Gastrocnemius medialis (tissue), 4 donors: ENCODE measurements at places on chromosomes 7 and 10.

GRCh38 chr10:132774902-132775863 is 10.8 kb downstream of the NKX6-2 start:
- no peak for DNase-seq

DNA sequence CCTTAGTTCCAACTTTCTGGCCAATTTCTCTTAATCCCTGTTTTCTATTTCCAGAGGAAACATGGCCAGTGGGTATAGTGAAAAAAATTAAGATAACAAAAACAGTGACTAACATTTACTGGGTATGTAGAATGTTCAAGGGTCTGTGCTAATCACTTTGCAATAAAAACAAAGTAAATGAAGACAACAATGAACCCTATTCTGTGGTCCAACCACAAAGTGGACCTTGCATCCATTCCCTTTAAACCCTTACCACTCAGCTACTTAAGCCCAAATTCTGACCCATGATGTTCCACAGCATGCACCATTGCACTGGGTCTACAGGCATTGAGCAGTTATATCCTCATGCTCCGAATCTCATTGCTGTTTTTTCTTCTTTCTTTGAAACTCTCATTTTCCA is 179.9 kb upstream of the PRKCQ start:
- no peak for DNase-seq

DNA sequence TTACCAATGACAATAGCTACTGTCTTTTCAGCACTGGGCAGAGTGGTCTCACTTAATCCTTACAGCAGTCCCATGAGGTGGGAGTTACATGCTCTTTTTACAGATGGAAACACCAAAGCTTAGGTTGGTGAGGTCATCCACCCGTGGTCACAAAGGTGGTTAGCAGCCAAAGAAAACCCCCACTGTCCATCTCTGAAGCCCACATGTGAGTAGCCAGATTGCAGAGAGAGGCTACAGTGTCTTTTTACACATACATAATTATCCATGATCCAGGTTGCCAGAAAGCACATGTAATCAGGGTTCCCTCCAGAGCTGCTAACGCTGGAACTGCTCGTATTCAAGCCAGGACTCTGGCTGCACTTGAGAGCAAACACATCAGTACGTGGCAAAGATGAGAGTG is 24.6 kb upstream of the ANKRD2 start:
- DNase-seq: no peak

DNA sequence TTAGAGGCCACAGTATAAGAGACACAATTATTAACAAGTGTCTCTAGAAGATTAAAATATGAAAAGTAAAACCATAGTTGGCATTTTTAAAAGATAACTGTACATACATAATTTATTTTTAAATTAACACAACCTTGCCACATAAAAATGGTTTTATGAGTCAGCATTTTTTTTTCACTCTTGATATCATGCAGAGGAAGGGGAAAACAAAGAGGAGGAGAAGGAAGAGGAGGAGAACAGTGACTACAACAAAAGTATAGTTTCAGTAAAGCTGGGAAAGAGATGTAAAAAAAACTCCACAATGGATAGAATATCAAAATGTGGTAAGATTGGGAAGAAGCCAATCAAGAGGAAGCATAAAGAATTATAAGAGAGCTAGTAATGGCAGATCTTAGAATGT is 34.0 kb downstream of the CH25H start:
- DNase-seq: no peak

DNA sequence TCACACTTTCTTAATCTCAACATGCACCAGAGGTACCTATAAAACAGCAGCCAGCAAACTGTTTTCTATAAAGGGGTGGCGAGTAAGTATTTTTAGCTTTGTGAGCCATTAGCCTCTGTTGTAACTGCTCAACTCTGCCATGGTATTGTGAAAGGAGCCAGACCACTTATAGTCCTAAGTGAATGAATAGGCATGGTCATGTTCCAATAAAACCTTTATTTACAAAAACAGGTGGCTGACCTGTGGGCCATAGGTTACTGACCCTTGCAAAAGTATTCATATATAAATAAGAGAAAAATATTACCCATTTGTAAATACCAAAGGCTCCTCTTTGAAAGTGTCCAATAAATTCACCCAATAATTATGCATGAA is 50.3 kb downstream of the ICA1 start:
- peak; percentile 18 for DNase-seq

DNA sequence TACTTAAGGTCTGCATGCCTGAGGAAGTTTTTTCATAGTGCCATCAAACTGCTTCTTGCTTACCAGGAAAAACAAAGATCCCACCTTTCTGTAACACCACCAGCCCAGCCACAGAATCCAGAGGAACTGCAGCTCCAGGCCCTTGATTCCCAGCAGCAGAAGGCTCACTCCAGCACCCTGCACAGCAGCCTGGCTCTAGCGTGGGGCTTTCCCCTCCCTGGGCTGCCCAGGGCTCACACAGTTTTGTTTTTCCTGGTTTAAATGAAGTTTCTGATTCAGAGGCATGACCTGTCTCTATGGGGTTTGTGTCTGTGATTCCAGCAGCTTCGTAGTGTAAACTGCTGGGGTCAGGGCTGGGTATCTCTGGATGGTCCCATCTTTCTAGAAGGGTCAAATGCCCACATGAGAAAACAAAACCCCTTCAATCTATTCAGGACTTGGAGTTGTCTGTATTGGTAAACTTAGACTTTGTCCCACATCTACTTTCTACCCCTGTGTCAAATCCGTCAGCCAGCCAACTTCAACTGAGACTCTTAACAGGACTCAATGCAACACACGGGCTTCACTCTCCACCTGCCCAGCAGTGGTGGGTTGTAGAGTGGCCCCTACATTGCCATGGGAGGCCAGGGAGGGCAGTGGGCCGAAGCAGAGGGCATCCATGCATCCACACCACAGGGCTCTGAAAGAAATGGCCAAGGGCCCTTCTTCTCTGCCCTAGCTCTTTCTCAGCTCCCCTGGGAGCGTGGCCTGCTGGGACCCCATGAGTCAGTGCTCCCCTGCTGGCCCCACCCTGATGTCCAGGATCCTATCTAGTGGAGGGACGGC is 73.6 kb downstream of the ATXN7L1 start:
- DNase-seq: no peak

DNA sequence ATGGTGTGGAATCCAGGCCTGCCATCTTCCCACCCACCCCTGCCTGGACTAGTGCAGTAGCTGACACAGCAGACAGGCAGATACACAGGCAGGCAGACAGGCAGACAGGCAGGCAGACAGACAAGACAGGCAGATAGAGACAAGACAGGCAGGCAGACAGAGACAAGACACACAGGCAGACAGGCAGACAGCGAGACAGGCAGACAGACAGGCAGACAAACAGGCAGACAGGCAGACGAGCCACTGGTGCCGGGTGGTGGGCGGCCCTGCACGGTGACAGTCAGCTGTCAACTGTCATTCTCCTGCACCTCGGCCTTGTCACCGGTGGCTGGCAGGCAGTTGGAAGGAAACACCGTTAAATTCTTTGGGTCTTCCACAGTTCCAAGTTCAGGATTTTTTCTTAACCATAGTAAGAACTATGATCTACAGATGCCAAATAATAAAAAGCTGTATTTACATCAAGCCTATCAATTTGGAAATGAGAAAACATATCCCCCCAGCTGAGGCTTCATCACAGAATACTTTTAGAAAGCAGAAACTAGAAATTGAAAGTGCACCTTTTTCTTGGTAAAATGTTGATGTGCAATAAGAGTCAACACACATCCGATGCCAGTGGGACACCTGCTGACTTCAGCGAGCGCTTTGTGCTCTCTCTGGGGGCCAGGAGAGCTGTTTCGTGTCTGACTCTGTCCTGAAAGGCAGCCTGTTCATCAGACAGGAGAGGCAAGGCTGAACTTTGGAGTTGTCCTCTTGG is 250.4 kb downstream of the DNAJB6 start:
- no peak for DNase-seq

DNA sequence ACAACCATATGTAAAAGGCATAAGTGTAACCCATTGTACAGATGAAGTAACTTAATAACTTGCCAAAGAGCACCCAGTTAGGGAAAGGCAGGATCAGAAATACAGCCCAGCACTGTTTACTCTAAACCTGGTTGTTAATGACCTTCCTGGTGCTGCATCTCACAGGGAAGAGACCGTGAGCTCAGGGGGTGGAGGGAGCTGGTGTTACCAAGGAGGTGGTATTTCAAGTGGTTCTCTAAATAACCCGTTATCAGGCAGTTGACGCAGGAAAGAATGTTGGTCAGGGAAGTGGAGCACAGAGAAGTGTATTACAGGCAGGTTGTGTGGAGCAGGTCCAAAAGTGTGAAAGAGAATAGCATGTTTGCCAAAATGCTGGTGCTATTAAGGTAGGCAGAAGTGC is 4.4 kb upstream of the ST7 start:
- no peak for DNase-seq

GRCh38 chr7:86243171-86243570 is 400.5 kb upstream of the GRM3 start:
- DNase-seq: no peak

GRCh38 chr7:73533742-73534141 is 11.6 kb upstream of the BAZ1B start:
- DNase-seq: no peak

- DNase-seq: no peak
Observed at GRCh38 chr10:1451941-1452340, 285.4 kb downstream of the ADARB2 start.

GRCh38 chr10:100567249-100567648 is 31.5 kb downstream of the HIF1AN start:
- DNase-seq: no peak

DNA sequence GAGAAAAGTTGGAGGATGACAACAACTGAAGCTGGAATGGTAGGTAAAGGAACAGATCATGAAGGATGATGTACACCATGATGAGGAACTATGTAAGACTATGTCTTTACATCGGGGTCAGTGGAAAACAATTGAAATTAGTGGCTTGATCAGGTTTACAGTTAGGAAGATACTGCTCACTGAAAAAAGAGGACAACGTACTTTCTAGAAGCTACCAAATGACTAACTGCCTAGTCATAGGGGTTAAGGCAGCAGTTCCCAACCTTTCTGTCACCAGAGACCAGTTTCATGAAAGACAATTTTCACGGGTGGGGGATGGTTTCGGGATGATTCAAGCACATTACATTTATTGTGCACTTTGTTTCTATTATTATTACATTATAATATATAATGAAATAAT is 91.6 kb upstream of the ANKRD1 start:
- DNase-seq: no peak
